ENCODE measurements at places on chromosomes 2 and 18.

GRCh38 chr2:51971136-51971535, 939.2 kb upstream of the NRXN1 start:
- no peak for ATAC-seq

DNA sequence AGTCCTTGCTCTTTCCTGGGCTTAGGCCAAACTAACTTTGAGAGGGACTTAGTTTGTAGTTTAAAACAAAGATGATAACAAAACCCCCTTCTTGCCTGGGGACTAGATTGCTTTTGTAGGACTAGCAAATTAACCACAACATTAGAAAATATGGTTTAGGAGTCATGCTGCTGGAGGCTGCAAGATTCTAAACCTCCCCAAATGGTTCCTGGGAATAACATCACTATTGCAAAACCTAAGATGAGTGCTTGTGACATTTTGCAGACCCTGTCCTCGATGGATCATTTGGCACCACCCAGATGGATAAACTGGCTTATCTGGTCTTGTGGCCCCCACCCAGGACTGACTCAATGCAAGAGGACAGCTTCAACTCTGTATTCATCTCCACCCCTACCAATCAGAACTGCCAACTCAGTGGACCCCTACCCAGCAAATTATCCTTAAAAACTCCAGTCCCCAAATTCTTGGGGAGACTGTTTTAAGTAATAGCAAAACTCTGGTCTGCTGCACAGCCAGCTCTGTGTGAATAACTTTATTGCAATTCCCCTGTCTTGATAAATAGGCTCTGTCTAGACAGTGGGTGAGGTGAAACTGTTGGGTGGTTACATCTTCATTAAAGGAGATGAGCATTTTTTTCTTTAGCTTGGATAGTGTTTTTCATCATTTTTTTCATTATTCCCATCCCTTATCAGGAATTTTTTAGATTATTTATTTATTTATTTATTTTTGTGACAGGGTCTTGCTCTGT, 58.9 kb downstream of the SPTBN1 start:
- no peak for ATAC-seq

DNA sequence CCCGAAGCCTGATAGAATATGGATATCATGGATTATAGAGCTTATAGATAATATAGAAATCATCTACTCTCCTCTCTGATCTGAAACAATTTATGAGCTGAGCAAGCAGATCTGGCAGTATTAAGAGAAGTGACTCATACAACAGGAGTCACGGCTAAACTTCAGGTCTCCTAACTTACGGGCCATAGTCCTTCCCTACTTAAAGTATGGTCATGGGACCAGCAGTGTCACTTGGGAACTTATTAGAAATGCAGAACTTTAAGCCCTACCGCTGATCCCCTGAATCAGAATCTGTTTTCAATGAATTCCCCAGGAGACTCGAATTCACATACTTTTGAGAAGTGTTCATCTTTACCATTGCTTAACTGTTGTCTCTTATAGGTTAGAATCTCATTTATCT, 195.7 kb upstream of the FANCL start:
- no peak for ATAC-seq

DNA sequence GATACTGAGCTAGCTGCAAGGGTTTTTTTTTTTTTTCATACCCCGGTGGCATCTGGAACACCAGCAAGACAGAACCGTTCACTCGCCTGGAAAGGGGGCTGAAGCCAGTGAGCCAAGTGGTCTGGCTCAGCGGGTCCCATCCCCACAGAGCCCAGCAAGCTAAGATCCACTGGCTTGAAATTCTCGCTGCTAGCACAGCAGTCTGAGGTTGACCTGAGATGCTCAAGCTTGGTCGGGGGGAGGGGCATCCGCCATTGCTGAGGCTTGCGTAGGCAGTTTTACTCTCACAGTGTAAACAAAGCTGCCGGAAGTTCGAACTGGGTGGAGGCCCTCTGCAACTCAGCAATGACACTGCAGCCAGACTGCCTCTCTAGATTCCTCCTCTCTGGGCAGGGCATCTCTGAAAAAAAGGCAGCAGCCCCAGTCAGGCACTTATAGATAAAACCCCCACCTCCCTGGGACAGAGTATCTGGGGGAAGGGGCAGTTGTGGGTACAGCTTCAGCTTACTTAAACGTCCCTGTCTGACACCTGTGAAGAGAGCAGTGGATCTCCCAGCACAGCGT, 5.1 kb upstream of the MIB1 start:
- ATAC-seq: no peak

DNA sequence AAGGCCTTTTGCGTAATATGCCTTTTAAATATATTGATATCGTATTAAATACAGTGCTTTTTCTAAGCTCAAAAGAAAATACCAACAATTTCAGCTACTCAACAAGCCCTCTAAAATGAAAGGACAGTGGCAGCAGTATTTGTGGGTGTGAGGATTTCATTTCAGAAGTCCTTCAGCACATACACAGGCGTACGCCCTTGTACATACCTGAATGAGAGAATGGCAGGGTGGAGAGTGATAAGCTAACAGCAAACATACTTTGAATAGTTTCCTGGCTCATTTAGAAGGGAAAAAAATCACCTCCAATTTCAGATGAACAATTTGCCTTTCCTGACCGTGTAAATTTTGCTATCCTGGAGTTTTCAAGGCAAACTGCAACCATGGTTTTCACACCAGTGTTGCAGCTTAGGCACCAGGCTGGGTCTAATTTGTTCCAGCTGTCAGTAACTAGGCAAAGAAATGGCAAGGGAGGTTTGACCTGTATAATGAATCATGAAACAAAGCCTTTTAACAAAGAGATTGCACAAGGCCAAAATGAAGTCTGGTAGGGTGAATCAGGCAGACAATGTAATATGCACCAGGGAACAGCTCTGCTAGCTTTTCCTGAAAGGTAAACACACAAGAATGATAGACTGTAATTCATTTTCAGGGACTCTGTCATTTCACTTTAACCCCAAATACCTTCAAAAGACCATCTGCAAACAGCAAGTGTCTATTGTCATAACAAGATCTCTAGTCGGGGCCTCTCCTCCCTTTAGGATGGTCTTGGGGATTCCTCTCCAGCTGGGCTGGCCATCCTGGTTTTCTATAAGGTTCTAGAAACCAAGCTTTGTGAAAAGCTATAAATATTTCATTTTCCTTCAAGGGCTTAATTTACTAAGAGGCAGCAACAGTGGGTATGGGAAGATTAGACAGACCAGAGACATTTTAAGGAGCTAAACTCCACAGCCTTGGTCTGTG, 11.5 kb downstream of the ANKRD29 start:
- no peak for ATAC-seq

DNA sequence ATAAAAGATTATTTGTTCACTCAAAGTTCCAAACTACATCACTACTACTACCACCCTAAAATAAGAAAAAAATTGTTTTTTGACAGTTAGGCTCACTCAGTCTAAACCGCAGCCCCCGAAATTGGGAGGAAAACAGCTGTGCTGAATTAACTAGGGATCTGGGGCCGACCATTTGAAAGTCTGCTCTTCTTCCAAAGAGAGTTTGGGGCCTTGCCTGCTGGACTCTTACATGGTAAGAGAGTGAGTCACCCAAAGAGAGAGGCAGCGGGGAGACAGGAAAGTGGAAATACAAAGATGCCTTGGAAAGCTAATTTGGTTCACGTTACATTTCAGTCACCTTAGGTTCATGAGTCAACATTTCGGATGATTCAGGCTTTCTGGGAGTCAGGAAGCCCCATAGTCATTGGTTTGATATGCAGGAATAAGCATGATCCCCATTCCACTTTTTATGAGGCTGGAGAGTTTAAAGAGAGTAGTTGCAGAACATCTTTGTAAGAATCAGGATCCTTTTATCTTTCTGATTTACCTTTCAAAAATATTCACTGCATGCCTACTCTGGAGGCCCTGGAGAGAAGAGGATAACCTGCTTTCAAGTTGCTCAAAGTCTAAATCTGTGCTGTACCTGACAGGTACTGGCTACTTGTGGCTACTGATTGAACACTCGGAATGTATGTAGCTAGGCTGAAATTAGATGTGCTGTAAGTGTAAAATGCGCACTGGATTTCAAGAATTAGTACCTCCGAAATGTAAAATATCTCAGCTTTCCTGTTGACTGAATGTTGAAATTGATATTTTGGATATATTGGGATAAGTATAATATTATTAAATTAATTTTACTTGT, 995 bp upstream of the RTN4 start:
- no peak for ATAC-seq

DNA sequence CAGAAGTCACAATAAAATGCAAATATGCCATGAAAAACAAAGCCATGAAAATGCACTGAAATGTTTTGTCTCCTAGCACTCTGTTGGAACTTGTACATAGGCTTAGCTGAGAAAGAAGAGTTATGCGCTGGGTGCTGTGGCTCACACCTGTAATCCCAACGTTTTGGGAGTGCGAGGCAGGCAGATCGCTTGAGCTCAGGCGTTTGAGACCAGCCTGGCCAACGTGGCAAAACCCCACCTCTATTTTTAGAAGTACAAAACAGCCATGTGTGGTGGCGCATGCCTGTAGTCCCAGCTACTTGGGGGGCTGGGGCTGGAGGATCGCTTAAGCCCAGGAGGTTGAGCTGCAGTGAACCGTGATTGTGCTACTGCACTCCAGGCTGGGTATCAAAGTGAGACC, 39.9 kb downstream of the IRS1 start:
- ATAC-seq: no peak

DNA sequence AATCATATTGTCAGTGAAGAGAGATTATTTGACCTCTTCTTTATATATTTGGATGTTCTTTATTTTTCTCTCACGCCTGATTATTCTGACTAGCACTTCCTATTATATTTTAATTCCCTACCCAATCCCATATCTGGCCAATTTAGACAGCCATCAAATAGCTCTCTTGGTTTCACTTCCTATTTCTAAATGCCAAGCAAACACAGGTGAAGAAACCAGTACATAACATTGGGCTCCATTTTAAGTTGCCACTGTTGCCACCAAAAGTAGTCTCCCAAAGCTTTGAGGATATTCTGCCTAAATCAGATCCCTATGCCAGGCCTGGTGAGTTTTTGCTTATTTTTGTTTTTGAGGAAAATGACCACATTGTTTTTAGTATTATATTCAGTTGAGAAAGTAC, 547.0 kb downstream of the MBD2 start:
- no peak for ATAC-seq

GRCh38 chr2:190488516-190489233, 45.8 kb downstream of the NEMP2 start:
- no peak for ATAC-seq

- no peak for ATAC-seq
Observed at GRCh38 chr2:163008642-163009041, 170.1 kb upstream of the KCNH7 start.

Data from stimulated activated memory B cell treated with anti-CD40 and anti-IgM and Interleukin-4, amounts not matched to agents 10 μg/mL and 1 μg/mL and 100 μg/mL, for 72 hours (primary cell).